Right kidney (tissue), 9 donors: ENCODE measurements at places on chromosomes 5 and 9.

DNA sequence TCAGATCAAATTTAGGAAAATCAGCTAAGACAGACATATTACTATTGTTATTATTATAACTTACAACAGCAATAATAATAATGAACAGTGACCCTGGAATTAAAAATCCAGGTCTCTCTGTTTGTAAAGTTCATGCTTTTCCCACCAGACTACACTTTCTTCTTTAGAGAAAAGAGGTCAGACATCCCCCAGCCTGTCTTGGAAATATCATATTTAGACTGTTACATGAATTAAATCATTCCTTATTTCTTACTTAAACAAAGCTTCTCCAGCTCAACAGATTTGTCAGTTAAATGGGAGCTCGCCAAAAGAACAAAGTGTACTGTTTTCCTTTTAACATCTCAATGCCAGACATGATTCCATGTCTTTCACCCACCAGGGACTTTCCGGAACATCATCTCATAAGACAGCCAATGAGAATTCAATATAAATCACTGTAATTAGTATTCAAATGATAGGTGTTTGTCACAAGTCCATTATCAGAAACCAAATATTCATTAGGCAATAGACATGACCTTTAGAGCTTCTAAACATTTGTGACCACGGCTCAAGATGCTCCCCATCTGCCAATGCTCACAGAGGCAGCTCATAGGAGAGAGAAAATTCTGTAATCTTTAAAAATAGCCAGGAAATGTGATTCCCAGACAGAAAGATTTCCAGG lies 351.9 kb downstream of the ENC1 start:
- DNase-seq, result no peak

DNA sequence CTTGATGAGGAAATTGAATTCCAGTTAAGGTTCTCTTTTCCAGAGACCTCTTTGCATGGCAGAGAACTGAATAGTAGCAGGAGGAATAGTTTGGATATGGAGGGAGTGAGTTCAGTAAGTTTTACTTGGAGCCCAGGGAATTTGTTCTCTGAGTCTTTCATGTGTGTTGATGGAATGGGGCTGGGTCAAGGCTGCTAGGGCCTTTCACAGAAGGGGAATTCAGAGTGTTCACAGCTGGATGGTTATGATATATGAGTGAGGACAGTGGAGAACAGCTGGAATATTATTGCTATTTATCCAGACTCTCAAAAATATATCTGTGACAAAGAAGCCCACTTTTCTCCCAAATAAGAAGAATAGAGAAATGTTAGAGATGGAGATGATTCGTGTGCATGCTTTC lies 372.8 kb downstream of the PLK2 start:
- DNase-seq, result no peak

- no peak for DNase-seq
Observed at GRCh38 chr5:34045996-34046395, 3.0 kb upstream of the C1QTNF3 start.

- DNase-seq, result no peak
Observed at GRCh38 chr9:2816476-2817141, 27.3 kb downstream of the PUM3 start.
